ENCODE measurements at places on chromosomes 12 and 14. TPM values are rescaled to one million over a fixed set of nuclear protein-coding genes. Genes with fewer than 3 reads are reported as not detected.

DNA sequence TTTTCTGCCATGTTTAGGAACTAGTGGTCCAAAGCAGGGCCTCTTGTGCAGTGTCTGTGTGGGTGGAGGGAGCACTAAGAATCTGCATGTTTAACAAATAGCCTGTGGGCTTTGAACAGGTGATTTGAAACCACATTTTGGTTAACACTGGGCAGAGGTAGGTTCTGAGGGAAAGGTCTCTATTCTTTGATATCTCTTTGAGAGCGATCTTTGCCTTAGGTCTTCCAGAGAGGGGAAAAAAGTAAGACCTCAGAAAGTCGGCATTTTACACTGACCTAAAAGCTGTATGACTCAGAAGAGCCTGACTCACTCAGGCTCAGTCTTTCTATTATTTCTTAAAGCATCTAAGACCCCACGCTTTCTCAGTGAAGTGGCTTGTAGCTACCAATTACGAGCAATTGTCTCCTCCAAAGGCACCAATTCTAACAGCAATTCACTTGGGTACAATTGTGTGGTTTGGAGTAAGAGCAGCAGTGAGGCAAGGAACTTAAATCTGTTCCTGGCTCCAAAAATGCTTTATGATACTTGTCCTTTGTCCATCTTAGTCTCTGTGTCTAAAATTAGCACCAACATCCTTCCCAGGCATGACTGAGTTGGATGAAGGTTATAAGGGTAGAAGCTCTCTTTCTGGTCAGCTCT is 8.8 kb downstream of the EIF2B2 start:
- no peak for DNase-seq
- peak overlapping the region; percentile 43 for H3K27ac ChIP-seq
- H3K4me3 ChIP-seq = no peak overlapping the region
- H3K27me3 ChIP-seq = no peaks in the 10 kb centered on the region
- no peaks in the 10 kb centered on the region for H3K36me3 ChIP-seq
- peaks cover 17% of the 10 kb centered on the region for H3K4me1 ChIP-seq

DNA sequence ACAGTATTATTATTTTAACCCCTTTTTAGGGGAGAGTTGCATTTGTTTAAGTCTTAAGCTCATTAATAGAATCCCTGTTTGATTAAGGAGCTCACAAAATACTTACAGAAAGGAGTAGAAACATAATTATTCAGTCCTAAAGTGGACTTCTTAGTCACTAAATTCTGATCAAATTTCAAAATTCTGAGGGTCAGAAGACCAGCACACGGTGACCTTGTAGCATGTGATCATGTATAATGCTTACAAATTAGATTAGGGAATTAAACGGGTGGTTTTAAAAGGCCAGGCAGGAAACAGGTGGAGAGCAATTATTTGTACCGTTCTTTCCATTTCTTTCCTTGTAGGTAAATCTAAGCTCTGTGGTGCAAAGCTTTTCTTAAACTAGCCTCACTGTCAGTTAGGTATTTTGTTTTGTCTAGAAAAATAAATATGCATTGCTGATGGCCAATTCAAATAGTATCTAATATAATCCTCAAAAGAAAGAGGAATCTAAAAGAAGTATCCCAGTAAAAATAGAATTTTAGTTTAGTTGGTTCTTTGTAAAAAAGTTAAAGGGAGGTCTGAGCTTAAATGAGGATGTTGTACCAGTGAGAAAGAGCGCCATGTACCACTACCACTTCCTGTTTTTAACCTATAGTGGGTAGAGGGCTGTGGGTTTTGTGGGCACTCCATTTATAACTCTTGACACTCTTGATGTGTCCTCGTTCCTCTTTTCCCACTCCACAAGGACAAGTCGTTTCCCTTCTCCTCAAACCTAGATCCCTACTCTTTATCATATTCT is 51.1 kb downstream of the SLC38A1 start:
- H3K4me3 ChIP-seq = no peak overlapping the region
- H3K27me3 ChIP-seq = no peaks in the 10 kb centered on the region
- DNase-seq = no peak
- no peaks in the 10 kb centered on the region for H3K4me1 ChIP-seq
- H3K36me3 ChIP-seq = no peaks in the 10 kb centered on the region

DNA sequence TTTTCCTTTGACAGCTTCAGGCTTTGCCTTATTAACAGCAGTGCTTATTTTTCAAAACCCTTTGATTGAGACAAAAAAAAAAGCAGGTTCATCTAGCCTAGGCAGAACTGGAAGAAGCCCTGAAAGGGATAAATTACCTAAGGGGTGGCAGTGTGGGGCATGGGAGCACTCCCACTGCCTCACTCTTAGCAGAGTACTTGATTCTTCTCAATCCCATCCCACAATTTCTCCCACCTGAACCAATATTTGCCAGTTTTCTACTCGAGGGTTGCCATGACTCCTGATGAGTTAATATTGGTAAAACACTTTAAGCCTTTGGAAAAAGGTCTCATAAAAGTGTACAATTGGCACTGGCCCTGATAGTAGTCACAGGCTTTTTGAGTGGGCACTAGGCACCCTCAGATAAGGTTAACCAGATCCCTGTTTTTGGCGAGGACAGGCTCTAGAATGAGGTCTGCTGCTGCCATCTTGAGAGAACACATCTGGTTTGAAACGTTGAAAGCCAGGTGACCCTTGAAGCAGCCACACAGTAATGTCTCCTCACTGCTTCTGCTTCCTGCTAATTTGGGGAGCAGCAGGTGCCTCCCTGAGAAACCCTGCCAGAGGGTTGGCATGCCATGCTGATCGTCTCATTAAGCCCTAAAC is 320.0 kb downstream of the RAD51B start:
- H3K27ac ChIP-seq = peak overlapping the region; percentile 92
- peaks cover 26% of the 10 kb centered on the region for H3K4me1 ChIP-seq
- no peaks in the 10 kb centered on the region for H3K36me3 ChIP-seq
- DNase-seq = no peak

GRCh38 chr12:116432314-116432750 is 126.8 kb upstream of the MAP1LC3B2 start:
- no peaks in the 10 kb centered on the region for H3K27me3 ChIP-seq
- H3K36me3 ChIP-seq = no peaks in the 10 kb centered on the region
- DNase-seq = peak; percentile 43
- no peak overlapping the region for H3K4me3 ChIP-seq

DNA sequence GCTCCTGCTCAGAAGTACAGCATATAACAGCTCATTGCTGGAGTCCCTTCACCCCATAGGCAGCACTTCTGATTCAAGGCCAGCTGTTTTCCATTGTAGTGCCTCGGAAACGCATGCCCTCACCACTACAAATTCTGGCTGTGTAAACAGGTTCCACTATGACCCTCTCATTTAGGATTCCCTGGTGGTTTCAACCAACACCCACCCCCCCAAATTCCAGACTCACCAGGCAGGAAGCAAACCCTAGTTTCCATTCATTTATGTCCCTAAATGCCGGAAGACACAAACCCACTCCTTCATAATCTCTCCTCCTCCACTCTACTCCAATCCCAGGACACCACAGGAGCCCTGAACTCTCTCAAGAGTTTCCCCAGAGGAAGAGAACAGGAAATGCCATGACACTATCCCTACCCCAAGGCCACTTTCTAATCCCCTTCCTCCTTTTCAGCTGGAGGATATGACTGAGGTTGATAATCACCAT is 75.9 kb upstream of the TMPO start:
- H3K36me3 ChIP-seq = no peaks in the 10 kb centered on the region
- DNase-seq = no peak
- H3K27ac ChIP-seq = peak overlapping the region; percentile 39
- H3K4me3 ChIP-seq = no peak overlapping the region

DNA sequence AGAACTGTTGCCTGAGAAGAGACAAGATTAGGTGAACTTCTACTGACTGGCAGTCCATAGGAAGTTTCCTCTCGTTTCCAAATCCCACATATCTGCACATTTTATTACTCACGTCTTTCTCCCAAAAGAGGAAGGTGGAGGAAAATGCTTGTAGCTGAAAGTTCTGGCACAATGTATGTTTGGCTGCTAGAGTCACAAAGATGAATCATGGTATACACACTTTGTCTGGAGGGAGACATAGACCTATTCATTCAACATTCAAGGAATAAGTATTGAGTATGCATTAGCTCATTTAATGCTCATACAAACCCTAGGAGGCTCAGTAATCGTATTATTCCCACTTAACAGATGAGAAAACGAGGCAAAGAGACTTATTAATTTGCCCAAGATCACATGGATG is 291.8 kb downstream of the FOXN3 start:
- no peaks in the 10 kb centered on the region for H3K27me3 ChIP-seq
- H3K36me3 ChIP-seq = no peaks in the 10 kb centered on the region
- H3K27ac ChIP-seq = no peak overlapping the region
- no peak for DNase-seq
- H3K4me1 ChIP-seq = no peaks in the 10 kb centered on the region

GRCh38 chr12:124993626-124994436 is at the start of gene BRI3BP:
TSS of gene BRI3BP (plus strand) at chr12:124993645. CDS start at chr12:124993791, 146 bp downstream.
- H3K27ac ChIP-seq = no peak within 1 kb of the TSS
- DNase-seq = no peak
- no peaks in the 10 kb centered on the region for H3K4me1 ChIP-seq
- no peaks in the 10 kb centered on the region for H3K27me3 ChIP-seq

- H3K27ac ChIP-seq = no peak overlapping the region
- H3K36me3 ChIP-seq = no peaks in the 10 kb centered on the region
- H3K4me3 ChIP-seq = no peak overlapping the region
Measured at GRCh38 chr14:67602995-67603545, 3.0 kb upstream of the PIGH start.

DNA sequence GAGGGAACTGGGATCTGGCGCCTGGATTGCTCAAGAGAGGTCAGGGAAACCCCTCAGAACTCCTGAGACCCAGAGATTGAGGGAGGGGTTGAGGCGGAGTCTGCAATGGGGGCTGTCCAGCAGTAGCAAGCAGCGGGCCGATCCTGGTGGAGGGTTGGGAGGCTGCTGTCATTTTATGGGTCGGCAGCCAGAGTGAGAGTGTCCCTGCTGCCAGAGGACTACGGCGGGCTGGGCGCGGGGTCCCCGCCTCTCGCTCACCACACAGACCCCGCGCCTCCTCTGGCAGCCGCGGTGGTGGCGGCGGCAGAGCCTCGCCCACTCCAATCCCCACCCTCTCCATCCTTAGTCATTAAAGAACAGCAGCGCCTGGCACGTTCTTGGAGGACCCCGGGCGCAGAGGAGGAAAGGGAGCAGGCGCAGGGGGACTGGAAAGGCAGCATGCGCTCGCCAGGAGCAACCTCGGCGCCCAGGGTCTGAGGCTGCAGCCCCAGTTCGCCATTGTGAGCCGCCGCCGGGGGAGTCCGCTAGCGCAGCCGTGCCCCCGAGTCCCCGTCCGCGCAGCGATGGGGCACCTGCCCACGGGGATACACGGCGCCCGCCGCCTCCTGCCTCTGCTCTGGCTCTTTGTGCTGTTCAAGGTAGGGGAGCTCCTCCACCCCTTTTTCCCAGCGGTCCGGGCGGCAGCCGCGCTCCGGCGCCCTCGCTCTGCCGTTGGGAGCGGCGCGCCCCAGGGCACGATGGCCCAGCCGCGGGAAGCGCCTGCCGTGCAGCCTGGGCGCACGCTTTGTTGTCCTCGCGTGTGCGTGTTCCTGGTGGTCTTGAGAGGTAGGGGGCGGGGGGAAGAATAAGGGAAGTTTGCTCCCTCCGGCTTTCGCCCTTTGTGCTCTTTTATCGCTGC is at the start of gene PTPRO:
PTPRO (plus strand) TSS at position 345 of the 898 bp plus-strand sequence.
- peak; percentile 17 for DNase-seq
- H3K27me3 ChIP-seq = no peaks in the 10 kb centered on the region
- H3K4me3 ChIP-seq = peak within 1 kb of the TSS; percentile 41
- no peak within 1 kb of the TSS for H3K27ac ChIP-seq

DNA sequence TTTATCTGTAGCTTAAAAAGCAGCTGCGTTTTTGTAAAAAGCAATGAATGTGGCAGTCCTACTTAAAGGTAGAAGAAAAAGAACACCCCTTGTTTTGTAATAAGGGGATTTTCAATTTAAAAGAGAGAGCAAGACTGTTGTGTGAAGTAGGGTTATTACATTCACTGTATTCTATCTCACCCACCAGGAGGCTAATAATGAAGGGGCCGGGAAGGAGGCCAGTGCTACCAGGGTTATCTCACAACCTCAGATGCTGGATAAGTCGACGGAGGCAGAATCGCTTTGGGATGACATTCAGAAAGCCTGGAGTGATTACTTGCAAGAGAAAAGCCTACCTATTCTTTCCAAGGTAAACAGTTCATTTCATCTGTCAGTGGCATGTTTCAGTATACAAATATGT is 97.7 kb downstream of the RMST start:
- H3K4me1 ChIP-seq = no peaks in the 10 kb centered on the region
- no peak overlapping the region for H3K4me3 ChIP-seq

GRCh38 chr12:29398495-29398894 is 17.5 kb upstream of the ERGIC2 start:
- H3K27ac ChIP-seq = no peak overlapping the region
- no peaks in the 10 kb centered on the region for H3K27me3 ChIP-seq
- H3K4me3 ChIP-seq = no peak overlapping the region
- no peaks in the 10 kb centered on the region for H3K36me3 ChIP-seq

DNA sequence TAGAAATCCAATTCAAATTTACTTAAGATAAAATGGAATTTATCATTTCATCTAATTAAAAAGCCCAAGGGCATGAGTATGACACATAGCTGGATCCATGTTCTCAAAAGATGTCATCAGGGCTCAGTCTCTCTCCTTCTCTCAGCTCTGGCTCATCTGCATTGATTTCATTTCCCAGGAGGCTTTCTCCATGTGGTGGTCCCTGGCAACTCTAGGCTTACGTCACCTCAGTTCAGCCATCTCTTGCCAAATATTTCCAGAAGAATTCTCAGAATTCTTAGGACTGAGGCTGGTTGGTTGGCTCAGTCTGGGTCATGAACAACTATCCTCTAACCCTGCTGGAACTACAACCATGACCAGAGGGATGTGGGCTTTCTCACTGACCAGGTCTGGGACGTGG is 65.3 kb downstream of the FOS start:
- no peaks in the 10 kb centered on the region for H3K27me3 ChIP-seq
- H3K4me3 ChIP-seq = no peak overlapping the region
- no peak for DNase-seq
- H3K4me1 ChIP-seq = no peaks in the 10 kb centered on the region
- no peak overlapping the region for H3K27ac ChIP-seq

GRCh38 chr14:64636208-64636979 is 67.8 kb upstream of the PLEKHG3 start:
- no peaks in the 10 kb centered on the region for H3K27me3 ChIP-seq
- H3K4me1 ChIP-seq = no peaks in the 10 kb centered on the region
- H3K27ac ChIP-seq = no peak overlapping the region
- H3K4me3 ChIP-seq = no peak overlapping the region

KRT86 gene
- total RNA-seq = not detected

ST8SIA1 gene
- 7.8 TPM for total RNA-seq

TAS2R30 gene
- 9.4 TPM for total RNA-seq

WASHC4 gene
- 69.5 TPM for total RNA-seq

RAN gene
- total RNA-seq = 64.6 TPM

PPFIA2 gene
- total RNA-seq = 19.5 TPM

ZNF84 gene
- 55.5 TPM for total RNA-seq

MCRS1 gene
- 20.0 TPM for total RNA-seq

CDKN3 gene
- total RNA-seq = 24.3 TPM

LRFN5 gene
- total RNA-seq = 0.26 TPM

BMP4 gene
- total RNA-seq = 12.9 TPM

TAS2R13 gene
- 0.51 TPM for total RNA-seq
